ENCODE measurements at places on chromosomes 5 and 9. TPM values are rescaled to one million over a fixed set of nuclear protein-coding genes. Genes with fewer than 3 reads are reported as not detected.

Gene EFNA5
- total RNA-seq: 7.8 TPM

Gene TEX48
- total RNA-seq: not detected

Gene PCDHB14
- total RNA-seq: 0.26 TPM

Gene GRPEL2
- total RNA-seq: 36.1 TPM

Gene TBC1D9B
- total RNA-seq: 48.1 TPM

Gene ANKRD31
- total RNA-seq: not detected

Gene CCDC183
- 0.85 TPM for total RNA-seq

Gene ANGPTL2
- 8.3 TPM for total RNA-seq

Gene IRX1
- 2.7 TPM for total RNA-seq

Gene GRK6
- 66.8 TPM for total RNA-seq

Gene PCDHB6
- not detected for total RNA-seq

Gene NR5A1
- total RNA-seq: 0.30 TPM

Gene ABCA2
- 6.8 TPM for total RNA-seq

GRCh38 chr5:146565764-146566367, 49.9 kb upstream of the GPR151 start:
- DNase-seq: peak; percentile 65

- no peak for DNase-seq
These were observed 3.8 kb downstream of the ADAMTS13 start for GRCh38 chr9:133426011-133426410.

- no peak for DNase-seq
These were observed 16.1 kb downstream of the TXN start for GRCh38 chr9:110240198-110240597.

- DNase-seq: no peak
These were observed 258.6 kb downstream of the FSTL4 start for GRCh38 chr5:133353741-133354140.

DNA sequence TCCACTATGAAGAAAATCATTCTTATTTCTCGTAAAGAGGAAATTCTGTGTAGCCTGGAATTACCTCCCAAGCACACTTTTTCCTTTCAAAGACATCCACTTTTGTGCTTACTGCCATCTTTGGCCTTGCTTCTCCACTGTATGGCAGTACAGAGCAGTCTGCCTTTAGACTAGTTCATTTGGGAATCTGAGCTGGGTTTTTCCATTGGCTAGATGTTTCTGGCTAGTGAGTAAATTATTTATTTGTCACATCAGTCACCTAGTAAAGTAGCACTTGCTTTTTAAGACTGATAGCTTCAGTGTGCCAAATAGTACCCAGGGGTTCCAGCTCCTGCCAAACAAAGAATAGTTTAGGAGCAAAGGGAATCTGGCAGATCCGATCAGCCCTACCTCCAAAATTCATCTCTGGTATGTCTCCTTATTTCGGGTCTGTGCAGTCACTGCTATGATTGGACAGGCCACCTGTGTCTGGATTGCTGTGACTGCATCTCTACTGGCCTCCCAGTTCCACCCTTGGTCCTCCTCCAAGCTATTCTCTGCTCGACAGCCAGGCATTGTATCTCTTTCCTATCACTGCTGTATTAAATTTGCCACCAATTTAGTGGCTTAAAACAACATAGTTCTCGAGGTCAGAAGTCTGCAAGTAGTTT, 97.6 kb downstream of the NUDT12 start:
- DNase-seq: no peak

- no peak for DNase-seq
These were observed 33.1 kb upstream of the ZNF462 start for GRCh38 chr9:106829666-106830408.

DNA sequence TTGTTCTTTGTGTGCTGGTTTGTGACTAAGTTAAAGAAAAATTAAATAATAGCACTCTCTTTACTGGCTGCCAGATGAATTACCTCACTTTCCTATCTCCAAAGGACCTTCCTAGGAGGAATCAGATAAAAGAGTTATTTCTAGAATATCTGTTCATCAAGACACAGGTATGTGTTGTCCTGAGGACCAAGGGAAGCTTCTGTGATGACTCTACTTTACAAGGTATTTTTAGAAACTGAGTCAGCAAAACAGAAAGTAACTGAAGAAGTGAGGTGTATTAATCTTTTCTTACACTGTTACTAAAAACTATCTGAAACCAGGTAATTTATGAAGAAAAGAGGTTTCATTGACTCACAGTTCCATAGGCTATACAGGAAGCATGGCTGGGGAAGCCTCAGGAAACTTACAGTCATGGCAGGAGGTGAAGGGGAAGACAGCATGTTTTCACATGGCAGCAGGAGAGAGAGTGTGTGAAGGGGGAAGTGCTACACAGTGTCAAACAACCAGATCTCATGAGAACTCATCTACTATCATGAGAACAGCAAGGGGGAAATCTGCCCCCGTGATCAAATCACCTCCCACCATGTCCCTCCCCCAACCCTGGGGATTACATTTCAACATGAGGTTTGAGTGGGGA, 189.2 kb upstream of the DMAC1 start:
- DNase-seq: no peak

GRCh38 chr5:167402671-167403070, 888.8 kb upstream of the WWC1 start:
- DNase-seq: no peak

GRCh38 chr5:68087866-68088265, 127.7 kb upstream of the PIK3R1 start:
- no peak for DNase-seq

- DNase-seq: peak; percentile 88
These were observed 76.8 kb downstream of the CFAP77 start for GRCh38 chr9:132486706-132487350.

GRCh38 chr5:9396285-9396770, 149.5 kb downstream of the SEMA5A start:
- DNase-seq: peak; percentile 11

DNA sequence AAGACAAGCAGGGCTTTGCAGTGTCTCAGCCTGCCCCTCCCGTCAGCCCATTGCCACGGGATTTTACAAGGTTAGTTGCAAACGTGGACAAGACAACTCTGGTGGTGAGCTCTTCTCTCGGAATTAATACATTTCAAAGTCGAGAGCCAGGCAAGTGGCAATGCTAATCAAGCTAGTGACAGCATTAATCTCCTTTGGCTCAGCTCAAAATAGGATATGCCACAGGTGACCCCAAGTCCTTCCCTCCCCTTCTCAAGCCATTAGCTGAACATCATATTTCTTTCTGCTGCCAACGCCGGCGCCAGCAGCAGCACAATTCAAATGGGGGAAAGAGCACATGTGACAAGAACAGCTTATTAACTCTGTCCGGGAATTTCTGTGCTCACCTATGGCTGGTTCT, 190.1 kb downstream of the ATPSCKMT start:
- DNase-seq: no peak

DNA sequence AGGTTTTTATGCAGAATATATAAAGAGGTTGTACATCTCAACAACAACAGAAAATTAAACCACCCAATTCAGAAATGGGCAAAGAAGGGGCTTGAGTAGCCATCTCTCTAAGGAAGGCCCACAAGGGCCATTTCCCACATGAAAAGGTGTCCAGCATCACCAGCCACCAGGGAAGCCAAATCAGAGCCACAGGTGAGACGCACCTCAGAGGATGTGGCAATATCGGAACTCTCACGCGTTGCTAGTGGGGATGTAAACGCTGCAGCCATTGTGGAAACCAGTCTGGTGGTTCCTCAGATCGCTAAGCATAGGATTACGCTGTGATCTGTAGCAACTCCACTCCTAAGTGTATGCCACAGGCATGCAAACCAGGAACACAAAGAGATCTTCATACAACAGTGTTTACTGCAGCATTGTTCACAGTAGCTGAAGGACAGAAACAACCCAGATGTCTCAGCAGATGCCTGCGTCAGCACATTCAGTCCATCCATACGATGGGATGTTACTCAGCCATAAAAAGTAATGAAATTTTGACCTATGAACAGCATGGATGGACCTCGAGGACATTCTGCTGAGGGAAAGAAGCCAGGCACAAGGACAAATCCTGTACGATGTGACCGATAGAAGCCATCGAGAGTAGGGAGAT, 84.3 kb upstream of the CACNA1B start:
- DNase-seq: no peak

- no peak for DNase-seq
These were observed 29.9 kb upstream of the C7 start for GRCh38 chr5:40879163-40879942.

DNA sequence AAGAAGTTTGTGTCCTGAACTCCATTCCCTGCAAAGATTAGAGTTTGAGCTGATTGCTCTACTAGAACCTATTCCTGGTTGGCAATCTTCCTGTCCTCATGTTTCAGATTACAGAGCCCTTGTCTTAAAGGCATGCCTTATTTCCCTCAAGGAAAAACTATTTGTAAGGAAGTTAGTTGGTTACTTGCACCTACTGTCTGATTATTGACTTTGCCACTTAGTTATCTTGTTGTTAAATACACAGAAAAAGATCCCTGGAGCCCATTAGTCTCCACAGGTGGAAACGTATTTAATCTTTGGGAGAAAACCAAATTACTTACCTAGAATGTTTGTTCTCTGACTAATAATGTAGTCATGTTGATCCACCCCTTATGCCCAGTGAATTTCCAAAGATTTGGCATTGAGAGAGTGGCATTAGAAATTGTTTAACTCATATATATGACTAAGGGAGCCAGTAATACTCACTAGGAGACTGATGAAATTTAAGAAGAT, 132.3 kb upstream of the ELL2 start:
- DNase-seq: no peak

DNA sequence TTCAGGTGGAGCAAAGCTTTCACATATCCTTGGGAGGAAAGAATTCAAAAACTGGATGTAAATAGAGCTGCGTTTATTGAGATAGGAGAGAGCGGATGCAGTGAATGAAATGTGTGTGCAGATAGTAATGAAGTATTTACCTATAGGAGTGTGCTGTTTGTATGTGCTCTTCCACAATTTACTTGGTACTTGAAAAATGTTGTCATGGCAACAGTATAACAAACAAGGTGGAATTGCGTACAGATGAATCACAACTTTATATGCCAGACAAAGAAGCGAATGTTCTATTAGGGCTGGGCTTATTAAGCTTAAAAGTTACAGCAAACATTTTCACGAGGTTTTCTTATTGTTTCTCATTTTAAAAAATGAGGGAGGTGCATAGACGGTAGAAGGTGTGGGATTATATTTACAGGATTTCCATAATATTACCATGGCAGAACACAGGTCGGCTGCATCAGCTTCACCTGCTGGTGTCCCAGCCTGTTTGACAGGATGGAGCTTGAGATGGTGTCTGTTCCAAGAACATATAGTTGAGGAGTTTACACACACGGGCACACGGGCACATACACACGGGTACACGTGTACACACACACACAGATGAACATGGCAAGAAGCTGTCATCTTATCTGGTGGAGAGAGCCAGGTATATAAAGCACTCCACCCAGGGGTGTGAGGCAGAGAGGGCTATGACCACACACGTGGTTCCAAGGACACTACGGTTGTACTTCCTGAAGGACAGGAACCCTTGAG, 155.7 kb downstream of the RMI1 start:
- DNase-seq: no peak

DNA sequence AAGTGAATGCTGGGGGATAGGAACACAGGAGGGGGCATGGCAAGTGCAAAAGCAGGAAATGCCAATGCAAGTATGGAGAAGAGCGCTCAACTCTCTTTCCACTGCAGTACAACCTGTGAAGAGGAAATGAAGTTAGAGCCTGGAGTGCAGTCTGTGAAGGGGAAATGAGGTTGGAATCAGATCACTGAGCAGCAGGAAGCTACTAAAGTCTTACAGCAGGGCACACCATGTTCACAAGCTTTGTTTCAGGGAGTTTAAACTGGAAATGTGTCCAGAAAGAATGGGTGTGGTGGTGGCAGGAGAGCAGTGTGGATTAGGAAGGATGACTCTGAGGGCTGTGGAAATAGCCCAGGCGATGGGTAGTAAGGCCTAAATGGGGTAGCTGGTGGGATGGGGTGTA, 15.4 kb downstream of the ARHGEF37 start:
- no peak for DNase-seq

GRCh38 chr5:131005963-131006684, 158.9 kb downstream of the HINT1 start:
- no peak for DNase-seq

DNA sequence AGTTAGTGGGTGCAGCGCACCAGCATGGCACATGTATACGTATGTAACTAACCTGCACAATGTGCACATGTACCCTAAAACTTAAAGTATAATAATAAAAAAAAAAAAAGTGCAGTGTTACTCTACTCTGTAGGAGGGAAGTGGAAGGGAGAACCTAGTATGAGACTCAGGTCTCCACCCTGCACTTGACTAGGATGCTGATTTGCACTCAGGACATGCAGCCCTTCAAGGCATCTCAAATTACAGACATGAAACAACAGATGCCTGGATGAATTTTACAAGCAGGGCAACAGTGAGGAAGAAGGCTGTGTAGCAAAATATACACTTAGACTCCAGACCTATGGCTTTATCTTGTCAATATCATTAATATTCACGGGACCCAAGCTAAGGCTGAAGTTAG, 16.5 kb downstream of the TRIM32 start:
- DNase-seq: no peak

- DNase-seq: no peak
These were observed 5.5 kb upstream of the AOPEP start for GRCh38 chr9:94720846-94721549.

DNA sequence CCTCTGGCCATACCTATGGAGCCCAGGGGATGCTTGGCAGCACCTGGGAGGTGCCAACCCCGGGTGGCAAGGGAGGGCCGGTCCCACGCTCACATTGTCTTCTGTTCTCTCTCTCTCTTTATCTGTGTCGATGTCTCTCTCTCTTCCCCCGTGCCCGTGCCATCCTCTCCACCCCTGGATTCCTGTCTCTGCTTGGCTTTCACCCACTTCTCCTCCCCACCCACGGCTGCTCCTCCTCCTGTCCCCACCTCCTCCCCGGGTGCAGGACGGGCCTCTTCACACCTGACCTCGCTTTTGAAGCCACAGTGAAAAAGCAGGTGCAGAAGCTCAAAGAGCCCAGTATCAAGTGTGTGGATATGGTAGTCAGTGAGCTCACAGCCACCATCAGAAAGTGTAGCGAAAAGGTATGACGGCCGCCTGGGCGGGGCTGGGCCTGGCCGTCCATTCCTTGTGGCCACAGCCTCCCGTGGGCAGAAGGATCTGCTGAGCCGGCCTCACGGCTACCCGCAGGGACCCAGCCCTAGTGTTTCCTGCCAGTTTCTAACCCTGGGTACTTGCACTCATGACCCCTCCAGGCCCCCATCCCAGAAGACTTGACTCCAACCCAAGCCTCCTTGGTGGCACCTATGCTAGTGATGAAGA, 22.7 kb downstream of the DNM1 start:
- DNase-seq: no peak

DNA sequence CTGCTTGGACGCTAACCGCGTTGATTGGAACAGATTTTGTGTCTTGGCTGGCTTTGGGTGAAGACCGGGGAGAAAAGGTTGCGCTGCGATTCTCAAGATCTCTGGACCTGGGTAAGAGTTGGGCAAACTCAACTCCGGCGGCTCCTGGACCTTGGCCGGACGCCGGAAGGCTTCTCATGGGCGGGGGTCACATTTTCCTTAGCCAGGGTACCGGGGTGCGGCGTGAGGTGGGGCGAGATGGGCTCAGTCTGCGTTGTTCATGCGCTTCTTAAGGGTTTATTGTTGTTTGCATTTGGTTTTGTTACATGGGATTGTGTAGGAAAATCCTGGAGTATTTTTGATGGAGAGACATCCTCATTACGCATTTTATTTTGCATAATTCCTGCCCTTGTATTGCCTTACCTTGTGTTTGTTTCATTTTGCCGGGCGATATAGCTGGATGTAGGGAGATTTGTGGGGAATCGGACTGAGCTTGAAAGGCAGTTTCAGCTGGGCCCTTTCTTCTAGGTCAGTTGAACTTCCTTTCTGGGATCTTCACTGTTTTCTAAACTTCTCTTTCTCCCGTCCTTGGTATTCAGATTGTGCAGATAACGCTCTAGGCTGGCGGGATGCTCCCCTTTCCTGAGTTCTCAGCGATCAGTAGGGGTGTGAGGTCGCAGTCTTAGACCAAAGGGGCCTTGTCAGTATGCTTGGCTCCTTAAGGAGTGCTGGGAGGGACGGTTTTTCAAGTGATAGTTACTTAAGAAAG, 524 bp downstream of the MEGF10 start:
- DNase-seq: peak; percentile 29

Measured in H7 (cell line).